HepG2 (cell line): ENCODE measurements at places on chromosomes 13 and 19.

- peak; percentile 15 for DNase-seq
Observed at GRCh38 chr19:42850981-42851717, 28.4 kb downstream of the PSG1 start.

DNA sequence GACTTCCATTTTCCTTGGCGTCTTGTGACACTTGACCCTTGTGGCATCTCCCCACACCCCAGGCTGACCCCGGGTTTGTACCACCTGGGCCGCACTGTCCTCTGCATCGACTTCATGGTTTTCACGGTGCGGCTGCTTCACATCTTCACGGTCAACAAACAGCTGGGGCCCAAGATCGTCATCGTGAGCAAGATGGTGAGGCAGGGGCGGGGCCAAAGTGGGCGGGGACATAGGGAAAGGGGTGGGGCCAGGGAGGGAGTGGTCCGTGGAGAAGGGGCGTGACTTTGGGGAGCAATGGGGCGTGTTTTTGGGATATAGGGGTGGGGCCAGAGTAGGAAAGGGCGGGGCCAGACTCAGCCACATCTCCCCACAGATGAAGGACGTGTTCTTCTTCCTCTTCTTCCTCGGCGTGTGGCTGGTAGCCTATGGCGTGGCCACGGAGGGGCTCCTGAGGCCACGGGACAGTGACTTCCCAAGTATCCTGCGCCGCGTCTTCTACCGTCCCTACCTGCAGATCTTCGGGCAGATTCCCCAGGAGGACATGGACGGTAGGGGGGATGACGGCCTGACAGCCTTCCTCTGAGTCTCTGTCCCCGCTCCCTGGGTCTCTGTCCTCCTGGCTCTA lies 42.8 kb downstream of the TRPM4 start:
- no peak for DNase-seq

DNA sequence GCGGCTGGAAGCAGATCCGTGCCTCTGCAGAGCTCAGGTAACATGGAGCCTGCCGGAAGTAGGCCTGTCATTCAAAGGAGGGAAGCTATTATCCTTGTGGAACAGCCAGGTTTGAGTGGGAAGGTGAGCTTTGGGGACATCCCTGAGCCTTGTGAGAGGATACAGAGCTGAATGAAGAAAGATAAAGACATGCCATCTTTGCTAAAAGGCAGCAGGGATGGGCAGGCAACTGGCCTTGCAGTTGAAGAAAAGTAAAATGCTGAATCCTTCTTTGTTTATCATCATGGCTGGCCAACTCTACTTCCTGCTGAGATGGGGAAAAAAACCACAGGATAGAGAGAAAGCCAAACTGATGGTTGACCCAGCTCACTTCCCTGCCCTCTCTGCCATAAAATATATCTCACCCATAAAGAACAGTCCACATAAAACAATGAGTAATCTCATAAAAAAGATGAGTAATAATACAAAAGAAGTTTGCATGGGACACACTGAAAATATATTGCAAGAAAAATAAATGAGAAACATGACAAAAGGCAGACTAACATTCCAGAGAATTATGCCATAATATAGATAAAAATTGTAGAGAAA lies 226.3 kb downstream of the DLEU7 start:
- DNase-seq, result no peak

GRCh38 chr13:62357887-62358645 lies 942.4 kb upstream of the PCDH20 start:
- DNase-seq, result peak; percentile 60

DNA sequence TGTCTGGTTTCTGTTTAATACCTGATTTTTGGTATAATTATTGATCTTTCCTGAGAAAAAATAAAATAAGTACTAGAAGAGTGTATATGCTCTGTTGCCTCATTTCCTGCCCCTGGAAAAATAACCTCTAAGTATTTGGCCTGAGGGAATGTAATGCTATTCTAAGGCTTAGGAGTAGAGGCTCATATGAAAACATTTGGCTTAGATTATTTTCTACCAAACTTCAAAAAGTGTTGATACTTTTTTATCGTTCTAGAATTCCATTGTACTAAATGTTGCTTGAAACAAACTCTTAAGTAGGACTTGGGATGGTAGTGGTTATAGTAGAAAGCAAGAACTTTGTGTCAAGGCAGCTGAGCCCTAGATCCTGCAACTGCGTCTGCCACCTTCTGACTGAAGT lies 57.8 kb downstream of the COG3 start:
- DNase-seq, result no peak

GRCh38 chr13:78826936-78827335 lies 168.0 kb upstream of the OBI1 start:
- no peak for DNase-seq

DNA sequence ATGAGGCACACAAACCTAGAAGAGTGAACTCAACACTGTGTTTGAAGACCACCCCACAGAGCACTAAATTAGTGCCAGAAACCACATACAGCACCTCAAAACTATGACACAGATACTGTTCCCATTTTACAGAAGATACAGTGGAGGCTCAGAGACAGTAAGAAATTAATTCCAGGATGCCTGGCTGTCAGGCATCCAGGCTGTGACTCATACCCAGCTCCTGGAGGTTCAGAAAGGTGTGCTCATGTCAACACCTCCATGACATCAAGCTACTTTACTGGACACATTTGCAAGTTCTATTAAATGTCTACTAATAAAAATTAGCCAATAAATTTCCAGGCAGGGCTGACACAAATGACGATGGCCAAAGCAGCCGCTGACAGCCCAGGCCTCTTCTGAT lies 176.3 kb downstream of the ABCC4 start:
- DNase-seq, result no peak

- peak; percentile 5 for DNase-seq
Observed at GRCh38 chr13:92716749-92717148, 509.9 kb upstream of the GPC6 start.

DNA sequence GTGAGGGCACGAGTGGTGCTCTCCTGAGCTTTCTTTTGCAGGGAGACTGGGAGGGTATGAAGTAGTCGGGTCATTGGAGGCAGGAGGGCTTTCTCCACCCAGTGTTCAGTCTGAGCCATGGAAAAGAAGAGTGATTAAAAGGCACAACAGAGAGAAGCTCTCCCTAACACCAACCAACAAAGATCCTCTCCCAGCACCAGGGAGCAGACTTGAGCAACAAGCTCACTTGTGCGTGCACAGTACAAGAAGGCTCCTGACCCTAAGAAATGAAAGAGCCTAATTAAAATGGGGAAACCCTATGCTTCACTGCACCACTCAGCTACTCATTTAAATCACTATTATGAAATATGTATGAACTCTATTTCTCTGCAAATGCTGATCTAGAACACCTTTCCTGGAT lies 276.3 kb upstream of the SOX21 start:
- DNase-seq, result peak; percentile 7

DNA sequence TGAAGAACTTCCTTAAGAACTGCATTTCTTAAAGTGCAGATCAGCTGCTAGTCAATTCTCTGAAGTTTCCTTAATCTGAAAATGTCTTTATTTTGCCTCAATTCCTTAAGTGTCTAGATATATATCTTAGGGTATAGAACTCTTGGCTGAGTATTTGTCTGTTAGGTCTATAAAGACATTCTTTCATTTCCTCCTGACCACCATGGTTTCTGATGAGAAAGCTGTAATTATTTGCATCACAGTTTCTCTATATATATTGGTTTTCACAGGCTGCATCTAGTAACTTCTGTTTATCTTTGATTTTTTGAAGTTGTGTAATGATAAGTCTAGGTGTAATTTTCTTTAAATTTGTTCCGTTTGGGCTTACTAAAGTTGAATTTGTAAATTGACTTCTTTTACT lies 15.2 kb downstream of the NDFIP2 start:
- no peak for DNase-seq

- no peak for DNase-seq
Observed at GRCh38 chr19:15116856-15117255, 9.7 kb downstream of the SYDE1 start.

- DNase-seq, result no peak
Observed at GRCh38 chr19:46159418-46160232, 11.6 kb downstream of the IGFL2 start.

DNA sequence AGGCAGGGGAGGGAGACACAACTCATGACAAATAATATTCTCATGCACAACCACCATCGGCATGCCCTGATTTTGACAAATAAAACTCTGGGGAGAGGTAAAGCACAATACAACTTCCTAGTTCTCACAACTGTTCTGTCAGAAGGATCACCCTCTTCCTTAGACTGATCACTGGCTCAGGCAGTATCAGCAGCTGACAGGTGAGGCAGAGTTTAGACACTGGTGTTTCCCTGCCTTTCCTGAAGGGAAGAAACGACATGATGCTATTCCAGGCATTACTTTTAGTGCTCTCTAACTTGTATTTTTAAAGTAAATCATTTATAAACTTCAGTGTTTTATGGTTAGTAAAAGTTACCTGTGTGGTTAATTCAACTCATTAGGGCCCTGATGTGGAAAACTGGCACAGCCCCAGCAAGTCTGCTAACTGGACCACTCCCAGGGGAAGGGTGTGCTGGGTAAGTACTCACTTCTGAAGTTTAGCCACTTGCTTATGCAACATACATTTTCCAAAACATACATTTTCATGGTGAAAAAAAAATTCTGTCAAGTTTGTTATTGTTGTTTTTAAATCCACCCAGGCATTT lies 82.8 kb downstream of the CRYL1 start:
- DNase-seq, result no peak

DNA sequence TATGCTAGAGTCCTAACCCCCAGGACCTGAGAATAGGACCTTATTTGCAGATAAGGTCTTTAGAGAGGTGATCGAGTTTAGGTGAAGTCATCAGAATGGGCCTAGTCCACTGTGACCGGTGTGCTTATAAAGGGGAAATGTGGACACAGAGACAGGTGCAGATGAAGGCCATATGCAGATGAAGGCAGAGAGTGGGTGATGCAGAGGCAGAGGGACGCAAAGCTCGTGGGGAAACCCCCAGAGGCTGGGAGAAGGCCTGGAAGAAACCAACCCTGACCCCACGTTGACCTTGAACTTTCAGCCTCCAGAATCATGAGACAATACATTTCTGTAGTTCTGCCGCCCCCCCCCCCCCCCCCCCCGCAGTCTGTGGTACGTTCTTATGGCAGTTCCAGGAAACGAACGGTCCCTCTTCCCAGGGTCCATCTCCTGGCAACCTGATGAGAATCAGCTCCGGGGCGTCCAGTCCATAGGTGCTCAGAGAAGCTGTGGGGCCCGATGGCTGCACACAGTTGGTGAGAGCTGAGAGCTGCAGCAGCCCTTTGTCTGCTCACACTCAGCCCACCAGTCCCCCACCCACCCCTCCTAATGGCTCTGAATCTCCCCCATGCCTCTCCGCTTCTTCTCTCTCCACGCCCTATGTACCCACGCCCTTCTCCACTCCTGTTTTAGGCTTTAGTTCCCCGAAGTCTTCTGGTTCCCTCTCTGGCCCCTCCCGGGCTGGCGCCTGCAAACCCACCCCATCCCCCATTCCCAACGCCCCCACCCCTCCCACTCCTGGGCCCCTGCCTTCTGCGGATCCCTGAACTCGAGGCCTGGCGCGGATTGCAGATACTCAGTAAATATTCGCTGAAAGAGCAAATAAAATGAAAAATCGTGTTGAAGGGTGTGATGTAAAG lies 218.3 kb upstream of the MAB21L1 start:
- peak; percentile 1 for DNase-seq

DNA sequence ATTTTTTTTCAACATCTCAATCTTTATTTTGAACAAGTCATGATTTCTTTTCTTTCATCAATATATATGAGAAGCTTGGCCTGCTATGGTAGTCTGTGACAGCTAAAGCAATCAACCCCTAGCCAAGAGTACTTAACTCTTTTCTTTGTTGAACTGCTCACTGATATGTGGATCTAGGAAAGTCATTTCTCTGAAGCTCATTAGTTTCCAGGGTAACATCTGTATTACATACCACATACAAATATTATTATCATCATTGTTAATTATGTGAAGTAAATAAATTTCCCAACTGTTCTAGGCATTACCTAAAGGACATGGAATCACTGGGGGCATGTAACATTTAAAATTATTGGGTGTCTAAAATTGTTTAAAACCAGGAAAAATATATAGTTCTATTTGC lies 267.3 kb downstream of the DCT start:
- no peak for DNase-seq

- peak; percentile 36 for DNase-seq
Observed at GRCh38 chr19:10706990-10707389, 5.8 kb downstream of the QTRT1 start.

DNA sequence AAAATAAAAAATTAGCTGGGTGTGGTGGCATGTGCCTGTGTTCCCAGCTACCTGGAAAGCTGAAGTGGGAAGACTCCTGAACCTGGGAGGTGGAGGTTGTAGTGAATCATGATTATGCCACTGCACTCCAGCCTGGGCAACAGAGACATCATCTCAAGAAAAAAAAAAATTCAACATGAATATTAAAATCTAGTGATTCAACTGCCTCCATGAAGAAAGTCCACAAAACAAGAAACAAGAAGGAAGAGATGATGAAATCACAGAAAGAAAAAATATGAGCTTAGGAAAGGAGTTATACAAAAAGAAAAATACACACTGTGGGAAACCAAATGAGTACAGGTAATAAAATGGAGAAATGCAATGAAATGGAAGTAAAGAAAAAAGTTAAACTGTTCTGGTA lies 99.6 kb upstream of the SIAH3 start:
- DNase-seq, result no peak

- DNase-seq, result peak; percentile 58
Observed at GRCh38 chr19:6402837-6403608, 10.1 kb upstream of the GTF2F1 start.

- DNase-seq, result peak; percentile 90
Observed at GRCh38 chr19:11142528-11143171, 12.9 kb downstream of the SPC24 start.

DNA sequence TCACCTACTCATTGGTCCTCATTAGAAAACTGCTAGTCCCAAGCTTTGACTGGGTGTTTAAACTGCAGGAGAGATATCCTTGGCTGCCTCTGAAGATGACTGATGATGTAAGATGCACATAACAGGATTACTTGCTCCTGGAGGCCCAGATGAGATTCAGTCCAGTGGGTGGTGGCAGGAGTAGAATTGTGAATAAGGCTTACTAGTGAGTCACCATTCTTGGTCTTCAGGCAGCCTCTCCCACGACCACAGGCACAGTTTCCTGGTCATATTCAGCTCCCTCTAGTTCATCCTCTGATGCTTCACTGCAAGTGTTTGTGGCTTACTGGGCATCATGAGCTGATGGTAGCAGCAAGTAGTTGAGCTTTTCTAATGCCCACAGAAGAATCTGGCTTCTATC lies 12.1 kb downstream of the SERTM1 start:
- no peak for DNase-seq

- DNase-seq, result no peak
Observed at GRCh38 chr13:73987618-73988017, 146.6 kb downstream of the KLF12 start.

DNA sequence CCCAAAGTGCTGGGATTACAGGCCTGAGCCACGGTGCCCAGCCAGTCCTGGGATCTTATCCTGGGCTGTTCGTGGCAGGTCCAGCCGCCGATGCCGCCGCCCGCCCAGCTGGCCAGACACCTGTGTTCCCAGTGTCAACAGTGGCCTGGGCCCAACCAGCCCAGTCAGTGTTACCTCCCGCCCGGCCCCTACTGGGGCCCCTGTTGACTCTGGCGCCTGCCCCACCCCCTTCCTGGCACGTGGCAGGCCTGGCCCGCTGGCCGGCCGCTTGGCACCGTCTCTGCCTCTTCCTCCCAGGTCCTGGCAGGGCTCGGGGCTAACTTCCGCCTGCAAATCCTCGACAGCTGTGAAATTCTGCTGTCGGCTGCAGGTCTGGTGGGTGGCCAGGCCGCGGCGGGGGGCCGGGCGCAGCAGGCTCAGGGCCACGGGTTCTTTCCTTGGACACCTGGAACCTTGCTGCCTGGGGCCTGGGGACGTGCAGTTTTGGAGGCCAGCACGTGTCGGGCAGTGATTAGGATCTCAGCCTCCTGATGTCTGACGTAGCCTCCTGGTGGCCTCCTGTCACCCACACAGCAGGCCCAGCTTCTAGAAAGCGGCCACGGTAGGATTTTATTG lies 9.1 kb downstream of the ARID3A start:
- DNase-seq, result peak; percentile 88

GRCh38 chr13:50539791-50540530 lies 303.5 kb downstream of the DLEU7 start:
- no peak for DNase-seq
